ENCODE measurements at places on chromosomes 5 and 9.
A peak's percentile ranks its signal among the peaks of the same experiment; 100 is the strongest.

- peak; percentile 73 for DNase-seq
Observed at GRCh38 chr5:99019812-99020697, 91.2 kb upstream of the CHD1 start.

GRCh38 chr9:93505541-93506132, 52.3 kb upstream of the FAM120AOS start:
- peak; percentile 55 for DNase-seq

GRCh38 chr5:114191441-114191840, 170.4 kb upstream of the KCNN2 start:
- DNase-seq, result no peak

DNA sequence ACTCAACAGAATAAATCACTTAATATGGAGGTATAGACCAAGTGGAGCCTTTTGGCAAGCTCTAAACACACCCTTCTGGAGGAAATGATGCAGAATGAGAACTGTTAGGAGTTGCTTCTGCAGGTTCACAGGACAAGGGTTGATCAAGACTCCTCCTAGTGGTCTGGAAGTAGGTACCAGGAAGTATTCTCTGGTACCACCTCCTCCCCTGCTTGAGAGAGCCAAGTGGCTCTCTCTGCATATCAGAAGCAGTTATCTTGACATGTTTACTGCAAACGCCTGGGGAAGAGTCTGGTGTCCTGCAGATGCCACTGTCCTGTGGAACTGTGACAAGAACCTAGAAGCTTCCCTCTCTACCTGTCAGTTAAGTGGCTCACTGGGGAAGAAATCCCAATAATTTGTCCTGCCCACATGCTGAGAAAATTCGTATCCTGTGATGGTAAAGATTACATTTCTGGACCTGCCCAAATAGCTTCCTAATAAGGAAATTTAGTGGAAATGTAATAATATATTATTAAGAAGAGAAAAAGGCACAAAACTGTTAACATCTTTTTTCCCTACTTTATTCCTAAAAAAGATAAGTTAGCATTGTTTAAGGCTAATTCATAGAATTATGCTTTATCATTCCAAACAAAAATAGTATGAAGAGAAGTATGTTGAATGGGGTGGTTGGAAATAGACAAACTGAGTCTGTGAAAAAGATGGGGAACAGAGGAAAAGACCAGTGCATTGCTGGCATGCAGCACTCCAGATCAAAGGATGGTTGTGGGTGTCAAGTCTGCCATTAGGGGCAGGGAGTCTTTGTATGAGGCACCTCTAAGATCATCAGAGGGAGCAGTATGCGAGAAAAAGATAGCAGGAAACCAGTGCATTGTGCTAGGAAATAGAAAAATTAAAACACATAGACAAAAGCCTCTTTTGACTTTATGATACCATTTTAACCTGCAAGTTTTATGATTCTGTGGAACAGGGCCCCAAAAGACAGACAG, 118.8 kb downstream of the CDC42SE2 start:
- peak; percentile 82 for DNase-seq

DNA sequence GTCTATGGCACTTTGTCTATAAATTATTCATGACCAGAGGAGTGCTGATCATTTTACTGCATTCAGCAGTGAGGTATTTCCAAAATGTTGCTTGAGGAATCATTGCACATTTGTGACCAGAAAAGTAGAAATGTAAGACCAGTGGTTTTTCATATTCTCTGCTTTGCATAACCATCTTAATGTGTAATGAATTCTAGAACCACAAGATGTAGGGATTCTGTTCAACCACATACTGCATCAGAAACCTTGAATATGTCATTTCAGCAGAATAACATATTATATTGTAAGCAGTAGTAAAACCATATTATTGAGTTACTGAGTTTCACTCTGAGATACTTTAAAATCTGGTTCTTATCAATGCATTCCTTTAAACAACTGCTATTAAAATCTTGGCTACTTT, 1243.4 kb downstream of the MAT2B start:
- no peak for DNase-seq

DNA sequence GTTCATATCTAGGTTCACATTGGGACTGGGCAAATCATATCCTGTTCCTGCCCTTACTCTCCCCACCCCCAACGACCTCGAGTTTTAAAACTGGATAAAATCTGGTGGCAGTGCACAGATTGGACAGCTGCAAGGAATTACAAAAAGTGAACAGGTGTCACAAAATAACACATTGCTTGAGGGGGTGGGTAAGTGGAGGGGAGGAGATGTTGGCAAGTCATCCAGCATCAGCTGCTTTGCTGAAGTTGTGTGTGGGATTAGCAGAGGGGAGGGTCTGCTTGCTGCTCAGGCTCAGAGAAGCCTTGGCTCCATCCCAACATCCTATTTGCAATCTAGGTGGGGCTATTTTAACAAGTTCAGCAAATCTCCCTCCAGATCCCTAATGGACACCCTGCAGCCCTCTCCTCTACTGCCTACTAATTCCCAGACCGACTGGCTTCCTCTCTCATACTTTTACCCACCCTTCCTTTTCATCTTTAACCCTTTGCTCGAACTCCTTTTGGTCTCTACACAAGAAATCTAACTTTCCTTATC, 39.8 kb upstream of the SLC24A2 start:
- DNase-seq, result no peak

All from NB4 (cell line).